ENCODE measurements at places on chromosomes 7 and 10.
A peak's percentile ranks its signal among the peaks of the same experiment; 100 is the strongest.

- no peak for DNase-seq
Measured at GRCh38 chr7:41696323-41696916, 6.5 kb downstream of the INHBA start.

DNA sequence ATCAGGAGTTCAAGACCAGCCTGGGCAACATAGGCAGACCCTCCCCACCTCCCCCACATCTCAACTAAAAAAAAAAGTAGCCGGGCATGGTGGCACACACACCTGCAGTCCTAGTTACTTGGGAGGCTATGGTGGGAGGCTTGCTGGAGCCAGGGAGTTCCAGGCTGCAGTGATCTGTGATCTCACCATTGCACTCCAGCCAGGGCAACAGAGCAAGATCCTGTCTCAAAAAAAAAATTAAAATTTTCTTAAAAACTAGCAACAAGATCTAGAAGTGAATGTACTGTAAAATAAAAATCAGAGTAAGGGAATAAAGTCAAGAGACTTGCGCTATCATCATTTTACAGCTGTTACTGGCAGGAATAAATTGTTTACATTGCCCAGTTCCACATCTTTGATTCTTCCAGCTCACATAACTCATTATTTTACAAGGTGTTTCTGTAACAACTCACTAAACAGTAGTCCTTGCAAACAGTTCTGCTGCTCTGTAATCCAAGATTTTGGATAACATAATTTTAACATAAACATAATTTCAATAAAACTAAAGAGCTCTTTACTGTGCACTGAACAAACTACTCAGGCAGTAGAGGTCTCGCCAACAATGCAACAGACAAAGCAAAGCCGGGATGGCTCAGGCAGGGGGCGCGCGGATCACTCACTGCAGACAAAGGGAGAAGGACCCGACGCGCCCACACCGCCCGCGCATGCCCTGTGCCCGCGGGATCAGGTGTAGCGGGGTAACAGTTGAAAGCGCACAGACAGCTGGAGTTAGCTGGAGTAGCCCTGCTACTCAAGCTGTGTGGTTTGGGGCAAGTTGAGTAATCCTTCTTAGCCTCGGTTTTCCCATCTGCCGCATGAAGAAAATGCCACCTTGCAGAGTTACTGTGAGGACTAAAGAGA is 73.3 kb upstream of the NFE2L3 start:
- peak; percentile 58 for DNase-seq

DNA sequence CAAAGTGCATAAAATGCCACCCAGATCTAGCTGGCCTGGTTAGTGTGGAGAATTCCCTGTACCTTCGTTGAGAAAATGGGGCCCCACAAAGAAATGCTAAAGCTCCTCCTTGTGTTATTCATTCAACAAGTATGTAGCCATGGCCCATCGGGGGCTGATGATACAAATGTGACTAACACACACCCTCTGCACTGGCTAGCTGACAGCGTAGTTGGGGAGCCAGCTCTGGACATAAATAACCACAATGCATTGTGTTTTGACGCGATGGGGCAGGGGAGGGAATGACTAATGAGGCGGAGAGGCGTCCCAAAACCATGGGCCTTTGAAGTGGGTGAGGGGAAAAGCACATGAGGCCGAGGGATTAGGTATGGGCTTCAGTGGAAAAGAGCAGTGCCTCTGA is 28.2 kb upstream of the ASL start:
- no peak for DNase-seq

- no peak for DNase-seq
Measured at GRCh38 chr10:114356751-114357514, 47.4 kb downstream of the AFAP1L2 start.

GRCh38 chr10:905503-905902 is 26.0 kb downstream of the LARP4B start:
- no peak for DNase-seq

GRCh38 chr10:76397181-76398042 is 966.0 kb downstream of the LRMDA start:
- DNase-seq: no peak

DNA sequence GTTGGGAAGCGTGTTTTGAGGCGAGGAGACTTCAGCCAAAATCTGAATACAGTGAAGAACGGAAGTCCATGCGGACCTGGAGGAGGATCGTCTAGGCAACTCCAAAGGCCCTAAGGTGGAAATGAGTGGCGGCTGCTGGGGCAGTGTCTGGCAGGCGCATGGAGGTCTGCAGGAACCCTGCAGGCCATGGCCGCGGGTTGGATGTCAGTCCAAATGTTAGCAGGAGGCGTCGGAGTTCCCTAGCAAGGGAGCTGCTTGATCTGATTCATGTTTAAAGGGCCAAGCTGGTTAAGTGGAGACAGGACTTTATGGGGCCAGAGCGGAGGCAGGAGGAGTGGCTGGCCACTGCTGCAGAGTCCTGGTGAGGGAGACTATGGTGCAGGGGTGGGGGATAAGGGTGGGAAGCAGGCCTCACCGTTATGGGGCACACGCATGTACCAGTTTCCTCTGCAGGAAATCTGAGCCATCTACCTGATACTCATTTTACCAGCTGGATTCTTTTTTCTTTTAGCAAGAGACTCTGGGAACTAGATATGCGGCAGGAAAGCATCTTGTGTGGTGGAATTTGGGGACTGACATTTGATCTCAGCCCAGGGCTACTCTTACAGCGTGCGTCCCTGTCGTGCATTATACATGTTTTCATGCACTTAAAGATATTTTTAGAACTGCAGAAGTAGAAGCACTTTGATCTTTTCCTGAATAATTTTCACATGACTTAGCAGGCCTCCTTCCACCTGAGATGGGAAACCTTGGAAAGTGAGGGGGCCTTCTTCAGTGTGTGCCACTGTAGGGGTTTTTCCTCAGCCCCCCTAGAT is 6.6 kb upstream of the REPIN1 start:
- no peak for DNase-seq

DNA sequence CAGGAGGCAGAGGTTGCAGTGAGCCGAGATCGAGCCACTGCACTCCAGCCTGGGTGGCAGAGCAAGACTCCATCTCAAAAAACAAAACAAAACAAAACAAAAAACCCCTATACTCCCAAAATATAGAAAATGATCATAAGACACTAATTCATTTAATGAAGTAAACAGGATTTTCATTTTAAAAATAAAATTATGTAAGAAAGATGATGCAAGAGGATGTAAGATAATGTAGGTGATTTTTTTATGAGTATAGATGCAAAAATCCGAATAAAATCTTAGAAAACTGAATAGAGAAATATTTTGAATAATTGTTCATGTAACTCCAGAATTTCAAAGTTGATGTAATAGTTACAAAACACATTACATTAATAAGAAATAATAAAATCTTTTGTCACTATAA is 3.6 kb upstream of the AS3MT start:
- DNase-seq: no peak

DNA sequence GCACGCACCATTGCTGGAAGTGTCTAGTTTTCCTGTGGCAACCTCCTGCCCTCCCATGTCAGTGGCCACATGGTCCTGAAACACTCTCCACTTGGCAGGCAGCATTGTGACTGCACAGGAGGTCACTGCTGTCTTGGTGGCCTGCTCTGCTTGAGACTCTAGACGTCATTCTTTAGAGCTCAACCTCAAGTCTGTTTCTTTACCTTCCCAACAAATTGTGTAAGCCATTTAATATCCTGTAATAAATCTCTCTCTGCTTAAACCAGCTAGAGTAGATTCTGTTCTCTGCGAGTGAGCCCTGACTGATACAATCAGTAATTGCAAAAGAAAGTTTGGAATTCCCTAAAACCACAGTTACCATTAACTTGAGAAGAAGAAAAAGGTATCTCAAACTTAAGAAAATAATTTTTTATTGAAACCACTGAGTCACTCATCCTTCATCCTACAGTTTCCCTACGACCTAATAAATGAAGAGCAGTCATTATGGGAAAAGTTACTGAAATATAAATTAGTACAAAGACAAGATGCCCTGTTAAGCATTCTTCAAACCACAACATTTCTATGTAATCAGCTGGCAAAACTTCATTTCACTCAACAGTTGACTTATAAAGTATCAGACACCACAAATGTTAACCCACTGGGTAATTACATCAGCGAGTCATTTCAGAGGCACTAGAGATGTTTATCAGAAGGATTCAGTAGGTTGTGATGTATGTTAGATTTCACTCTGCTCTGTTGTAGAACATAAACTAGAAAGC is 18.0 kb downstream of the SLC25A13 start:
- no peak for DNase-seq

- DNase-seq: no peak
Measured at GRCh38 chr7:148242294-148242821, 348.2 kb upstream of the C7orf33 start.

DNA sequence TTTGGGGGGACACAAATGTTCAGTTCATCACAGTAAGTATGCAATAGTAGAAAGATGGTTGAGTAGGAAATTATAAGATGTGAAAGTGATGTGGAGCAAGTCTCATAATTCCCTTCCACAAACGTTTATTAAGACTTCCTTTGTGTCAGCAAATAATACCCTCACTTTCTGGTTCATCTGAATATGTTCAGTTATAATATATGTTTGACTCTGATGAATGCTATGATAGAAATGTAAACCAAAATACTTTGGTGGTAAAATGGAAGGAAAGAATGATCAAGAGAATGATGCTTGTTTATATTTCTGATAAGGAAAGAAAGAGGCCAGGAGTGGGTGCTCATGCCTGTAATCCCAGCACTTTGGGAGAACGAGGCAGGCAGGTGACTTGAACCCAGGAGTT is 111.7 kb upstream of the PLXDC2 start:
- DNase-seq: no peak

DNA sequence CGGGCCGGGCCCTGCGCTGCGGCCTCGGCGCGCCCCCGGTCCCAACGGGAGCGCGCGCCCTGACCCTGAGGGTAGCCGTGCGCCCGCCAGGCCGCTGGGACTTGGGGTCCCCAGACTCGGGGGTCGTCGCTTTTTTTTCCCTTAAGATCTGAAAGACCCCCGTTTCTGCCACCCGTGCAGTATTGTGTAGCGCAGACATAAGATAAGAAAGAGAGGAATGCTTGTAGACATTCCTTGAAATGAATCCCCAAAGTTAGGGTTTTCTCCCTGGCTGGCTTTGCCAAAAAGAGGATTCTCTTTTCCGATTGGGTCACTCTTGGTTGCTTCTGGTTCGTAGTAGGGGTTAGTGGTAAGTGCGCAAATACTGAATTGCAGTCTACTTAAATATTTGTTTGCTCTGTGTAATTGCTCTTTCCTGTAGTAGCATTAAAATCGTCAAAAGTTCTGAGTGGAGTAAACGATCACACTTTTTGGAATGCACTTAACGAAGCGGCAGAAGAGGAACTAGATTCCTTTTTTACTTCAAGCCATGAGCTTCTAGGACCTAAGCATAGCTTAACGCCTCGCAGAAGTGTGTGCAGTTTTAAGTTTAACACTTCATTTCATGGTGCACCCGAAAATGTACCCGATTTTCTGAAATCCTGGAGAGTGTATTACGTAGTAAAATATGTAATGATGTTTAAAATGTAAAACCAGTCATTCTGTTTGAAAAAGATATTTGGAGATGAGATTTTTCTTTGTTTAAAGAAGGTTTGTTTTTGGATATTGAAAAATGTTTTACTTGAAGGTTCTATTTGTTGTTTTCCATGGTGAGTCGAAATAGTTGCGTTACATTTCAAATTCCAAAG is 1.3 kb downstream of the CUL1 start:
- no peak for DNase-seq

GRCh38 chr10:74314166-74314565 is 163.1 kb downstream of the ADK start:
- DNase-seq: no peak

- DNase-seq: no peak
Measured at GRCh38 chr7:75687246-75688088, 51.3 kb downstream of the HIP1 start.

DNA sequence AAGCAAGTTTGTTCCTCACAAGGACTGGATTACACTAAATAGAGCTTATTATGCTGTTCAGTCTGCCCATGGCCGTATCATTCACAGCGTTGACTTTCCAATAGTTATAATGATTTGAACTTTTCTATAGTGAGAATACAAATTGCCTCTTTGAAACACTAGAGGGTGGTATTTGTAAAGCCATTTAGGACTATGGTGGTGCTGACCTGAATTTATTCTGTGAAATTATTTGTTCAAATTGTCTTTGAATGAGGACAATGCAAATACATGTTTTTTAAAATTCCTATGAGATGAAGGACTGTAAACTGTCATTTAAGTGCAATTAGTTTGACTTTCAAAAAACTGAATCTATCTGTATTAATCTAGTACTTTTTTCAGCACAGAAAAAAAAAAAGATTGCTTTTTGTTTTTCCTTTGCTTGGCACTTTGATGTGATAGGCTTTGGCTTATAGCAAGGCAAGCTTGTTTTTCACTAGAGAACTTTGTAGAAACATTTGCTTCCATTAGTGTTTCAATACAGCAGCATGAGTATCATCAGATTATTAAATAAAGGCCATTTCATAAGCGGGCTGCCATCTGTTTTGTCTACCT is 122.7 kb upstream of the TMEM229A start:
- DNase-seq: no peak

- DNase-seq: no peak
Measured at GRCh38 chr10:118823256-118823907, 68.6 kb upstream of the CACUL1 start.

DNA sequence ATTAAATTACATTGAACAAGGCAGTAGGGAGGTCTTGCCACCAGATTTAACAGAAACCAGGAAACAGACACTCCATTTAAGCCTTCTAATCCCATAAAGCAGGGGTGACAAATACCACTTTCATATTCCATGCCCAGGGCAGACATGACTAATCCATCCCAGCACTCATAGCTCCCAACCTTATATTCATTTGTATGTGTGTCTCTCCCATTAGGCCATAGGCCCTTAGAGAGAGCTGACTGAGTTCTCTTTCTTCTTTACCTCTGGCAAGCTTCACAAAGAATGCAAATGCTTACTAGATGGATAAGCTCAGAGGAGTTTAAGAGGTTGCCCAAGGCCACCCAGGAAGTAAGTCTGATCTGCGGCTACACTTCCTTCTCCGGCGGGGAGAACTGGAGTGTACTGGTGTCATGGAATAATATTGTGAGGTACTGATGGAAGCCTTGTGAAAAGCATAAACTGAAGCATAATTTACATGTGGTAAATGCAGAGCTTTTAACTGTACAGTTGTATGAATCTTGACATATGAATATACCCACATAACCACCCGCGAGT is 239.7 kb upstream of the HABP2 start:
- no peak for DNase-seq

DNA sequence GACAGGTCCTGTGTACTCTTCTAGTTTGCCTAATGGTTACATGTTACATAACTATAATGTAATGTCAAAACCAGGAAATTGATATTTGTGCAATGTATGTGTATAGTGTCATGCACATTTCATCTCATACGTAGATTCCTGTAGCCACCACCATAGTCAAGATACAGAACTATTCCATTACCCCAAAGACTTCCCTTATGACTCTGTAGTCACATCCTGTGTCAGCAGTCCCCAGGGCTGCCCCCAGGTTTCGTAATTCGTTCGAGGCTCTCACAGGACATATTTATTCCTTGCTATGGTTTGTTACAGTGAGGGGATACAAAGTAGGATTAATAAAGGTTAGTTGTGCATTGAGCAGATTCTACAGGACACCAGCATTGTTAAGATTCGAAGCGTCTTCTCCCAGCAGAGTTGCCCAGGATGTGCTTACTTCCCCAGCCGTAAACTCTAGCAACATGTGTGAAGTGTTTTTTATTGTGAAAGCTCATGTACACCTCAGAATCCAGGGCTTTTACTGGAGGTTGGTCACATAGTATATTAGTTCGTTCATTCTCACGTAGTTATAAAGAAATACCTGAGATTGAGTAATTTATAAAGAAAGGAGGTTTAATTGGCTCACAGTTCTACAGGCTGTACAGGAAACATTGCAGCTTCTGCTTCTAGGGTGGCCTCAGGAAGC is 18.6 kb downstream of the RABGEF1 start:
- no peak for DNase-seq

GRCh38 chr7:84490661-84491060 is 296.1 kb upstream of the SEMA3A start:
- DNase-seq: no peak

Data from activated T-helper 1 cell treated with Interleukin-2 at 50 U/mL for 16 hours (primary cell).